ENCODE measurements at places on chromosomes 11 and 22. TPM values are rescaled to one million over a fixed set of nuclear protein-coding genes. Genes with fewer than 3 reads are reported as not detected.

DNA sequence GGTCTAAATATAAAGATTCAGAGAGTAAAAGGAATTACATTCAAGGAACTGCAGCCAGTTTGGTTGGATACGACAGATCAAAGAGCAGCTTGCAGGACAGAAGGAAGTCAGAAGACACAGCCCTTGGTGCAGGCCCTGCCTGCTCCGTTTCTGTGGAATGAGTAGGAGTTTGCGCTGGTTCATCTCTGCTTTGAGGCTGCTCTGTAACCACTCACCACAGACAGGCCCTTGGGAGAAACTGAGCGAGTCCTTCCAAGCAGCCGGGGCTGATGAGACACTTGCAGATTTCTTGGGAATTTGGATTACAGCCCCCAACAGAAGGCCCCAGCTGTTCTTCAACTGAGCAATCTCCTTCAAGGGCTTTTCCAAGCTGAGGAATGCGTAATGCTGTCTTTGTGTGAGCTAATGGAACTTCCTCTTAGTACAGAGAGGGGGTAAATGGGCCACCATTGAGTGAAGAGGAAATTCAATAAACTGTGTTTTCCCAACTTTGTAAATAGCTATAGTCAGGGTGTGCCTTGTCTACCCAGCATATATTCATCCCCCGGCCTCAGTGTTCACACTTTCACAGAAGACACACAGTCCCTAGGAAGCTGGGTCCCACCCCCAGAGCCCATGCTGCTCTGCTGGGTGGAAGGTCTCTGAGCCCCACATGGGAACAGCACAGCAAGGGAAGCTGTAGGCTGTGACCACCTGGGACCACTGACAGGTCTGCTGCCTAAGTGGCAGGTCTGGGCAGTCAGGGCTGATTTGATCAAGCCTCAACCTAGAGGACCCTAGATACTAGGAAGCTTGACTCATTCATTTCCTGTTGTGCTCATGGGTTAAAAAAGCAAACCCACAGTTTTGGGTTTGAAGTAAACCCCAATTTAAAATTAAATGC, 16.6 kb downstream of the IL10RA start:
- no peak overlapping the region for H3K27ac ChIP-seq
- no peaks in the 10 kb centered on the region for H3K4me1 ChIP-seq
- H3K27me3 ChIP-seq = 0 out of 2 replicates have a peak, but pooled peaks cover 3% of the 10 kb centered on the region
- DNase-seq = no peak
- no peak overlapping the region for H3K4me3 ChIP-seq
- no peaks in the 10 kb centered on the region for H3K36me3 ChIP-seq

DNA sequence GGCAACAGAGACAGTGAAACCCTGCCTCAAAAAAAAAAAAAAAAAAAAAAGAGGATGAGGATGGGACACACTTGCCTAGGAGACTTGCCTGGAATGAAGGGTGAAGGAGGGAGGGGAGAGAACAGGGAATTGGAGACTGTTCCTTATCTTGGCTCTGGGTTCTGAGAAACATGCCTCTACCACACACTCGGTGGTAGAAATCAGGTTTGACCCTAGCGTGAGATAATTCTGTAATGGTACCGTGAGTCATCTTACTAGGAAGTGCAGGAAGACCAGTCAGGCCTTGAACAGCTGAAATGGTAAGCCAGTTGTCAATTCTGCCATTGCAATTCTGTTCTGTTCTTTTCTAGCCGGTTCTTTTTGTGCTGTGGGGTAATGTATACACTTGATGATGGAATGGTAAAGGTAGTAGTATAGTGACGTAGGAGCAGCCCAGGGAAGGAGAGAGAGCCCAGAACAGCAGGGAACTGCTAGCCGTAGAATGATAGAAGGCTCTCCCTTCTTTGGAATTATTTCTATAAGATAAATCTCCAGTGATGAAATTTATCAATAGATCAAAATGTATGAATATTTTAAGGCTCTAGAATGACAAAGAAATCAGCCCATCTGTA, 3.9 kb upstream of the AMBRA1 start:
- peaks cover 10% of the 10 kb centered on the region for H3K4me1 ChIP-seq
- no peak for DNase-seq
- H3K36me3 ChIP-seq = no peaks in the 10 kb centered on the region
- H3K27ac ChIP-seq = no peak overlapping the region

RAB3IL1 gene
- 8.9 TPM for total RNA-seq

HBB gene
- 0.72 TPM for total RNA-seq

DNA sequence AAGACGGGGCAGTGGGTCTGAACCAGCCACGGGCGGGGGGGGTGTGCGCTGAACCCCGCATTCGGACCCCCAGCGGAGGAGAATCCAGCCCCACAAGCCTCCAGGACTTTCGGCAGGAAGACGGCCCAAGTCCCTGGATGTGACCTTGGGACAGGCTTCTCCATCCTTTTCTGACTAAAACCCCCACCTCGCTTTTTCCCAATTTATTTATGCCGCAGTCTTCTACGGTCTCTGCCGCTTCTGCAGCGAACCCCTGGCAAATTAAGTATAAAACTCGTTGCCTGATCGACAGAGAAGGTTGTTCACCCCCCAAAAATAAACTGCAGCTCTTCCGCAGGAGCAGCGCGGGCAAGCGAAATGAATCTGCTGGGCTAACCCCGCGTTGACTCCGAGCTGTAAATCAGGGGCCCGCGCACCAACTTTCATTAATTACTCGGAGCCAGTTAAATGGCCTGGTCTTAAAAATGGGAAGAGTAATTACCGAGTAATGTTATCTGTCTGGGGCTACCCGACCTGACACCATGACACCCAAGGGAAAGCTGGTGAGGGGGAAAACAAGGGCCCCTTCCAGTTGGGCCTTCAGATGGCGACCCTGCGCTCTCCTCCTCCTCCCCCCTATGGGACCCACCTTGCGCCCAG, 6.6 kb downstream of the WT1 start:
- no peak overlapping the region for H3K27ac ChIP-seq
- no peak overlapping the region for H3K4me3 ChIP-seq
- peaks cover 7% of the 10 kb centered on the region for H3K4me1 ChIP-seq
- no peak for DNase-seq
- H3K36me3 ChIP-seq = no peaks in the 10 kb centered on the region

C11orf91 gene
- total RNA-seq = 1.3 TPM

GRCh38 chr11:32758291-32758690, 36.2 kb downstream of the CCDC73 start:
- no peaks in the 10 kb centered on the region for H3K4me1 ChIP-seq
- H3K4me3 ChIP-seq = no peak overlapping the region
- no peaks in the 10 kb centered on the region for H3K36me3 ChIP-seq

- no peaks in the 10 kb centered on the region for H3K36me3 ChIP-seq
- no peak for DNase-seq
- no peaks in the 10 kb centered on the region for H3K27me3 ChIP-seq
- no peak overlapping the region for H3K27ac ChIP-seq
- no peaks in the 10 kb centered on the region for H3K4me1 ChIP-seq
Observed at GRCh38 chr11:39589391-39589790, 1870.1 kb downstream of the LRRC4C start.

- H3K4me1 ChIP-seq = no peaks in the 10 kb centered on the region
- no peak overlapping the region for H3K4me3 ChIP-seq
- H3K36me3 ChIP-seq = no peaks in the 10 kb centered on the region
- peak; percentile 33 for DNase-seq
- H3K27me3 ChIP-seq = no peaks in the 10 kb centered on the region
- no peak overlapping the region for H3K27ac ChIP-seq
Observed at GRCh38 chr11:87290304-87290922, 252.7 kb downstream of the TMEM135 start.

DNA sequence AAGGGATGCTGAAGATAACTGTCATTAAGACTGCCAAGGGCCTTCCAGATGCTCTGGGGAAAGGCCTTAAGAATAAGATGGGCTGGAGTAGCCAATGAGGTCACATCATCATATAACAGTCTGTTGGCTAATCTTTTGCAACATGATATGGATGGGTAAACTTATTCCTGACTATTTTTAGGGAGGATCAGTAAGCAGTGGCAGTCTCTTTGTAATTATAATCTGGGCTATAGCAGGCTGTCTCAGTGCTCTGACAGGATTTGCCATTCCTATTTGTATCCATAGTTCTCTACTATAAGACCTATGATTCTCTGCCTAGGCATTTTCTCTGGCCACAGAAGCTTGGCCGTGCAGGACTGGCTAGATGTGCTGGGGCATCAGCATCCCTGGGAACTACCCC, 16.1 kb upstream of the CALCB start:
- no peak overlapping the region for H3K27ac ChIP-seq
- H3K36me3 ChIP-seq = no peaks in the 10 kb centered on the region
- no peak for DNase-seq
- no peak overlapping the region for H3K4me3 ChIP-seq
- H3K27me3 ChIP-seq = peaks cover 2% of the 10 kb centered on the region

ARHGAP8 gene
- 9.2 TPM for total RNA-seq

FAM83F gene
- 0.05 TPM for total RNA-seq

MMP12 gene
- not detected for total RNA-seq

- no peak overlapping the region for H3K27ac ChIP-seq
- peaks cover 12% of the 10 kb centered on the region for H3K27me3 ChIP-seq
- H3K36me3 ChIP-seq = no peaks in the 10 kb centered on the region
- H3K4me3 ChIP-seq = no peak overlapping the region
Observed at GRCh38 chr11:123316003-123316402, 114.1 kb upstream of the GRAMD1B start.

TPBGL gene
- 0.54 TPM for total RNA-seq

KCNK7 gene
- total RNA-seq = 0.69 TPM

- DNase-seq = no peak
- peaks cover 6% of the 10 kb centered on the region for H3K4me1 ChIP-seq
- no peaks in the 10 kb centered on the region for H3K27me3 ChIP-seq
- no peak overlapping the region for H3K4me3 ChIP-seq
- no peak overlapping the region for H3K27ac ChIP-seq
Observed at GRCh38 chr22:40200795-40201530, 23.2 kb downstream of the TNRC6B start.

GRCh38 chr11:96680211-96681018, 290.6 kb downstream of the JRKL start:
- no peak for DNase-seq
- H3K27me3 ChIP-seq = no peaks in the 10 kb centered on the region
- H3K27ac ChIP-seq = no peak overlapping the region
- H3K36me3 ChIP-seq = no peaks in the 10 kb centered on the region
- no peak overlapping the region for H3K4me3 ChIP-seq
- no peaks in the 10 kb centered on the region for H3K4me1 ChIP-seq

- H3K4me1 ChIP-seq = no peaks in the 10 kb centered on the region
- peaks cover 1% of the 10 kb centered on the region for H3K27me3 ChIP-seq
- H3K27ac ChIP-seq = no peak overlapping the region
- no peak overlapping the region for H3K4me3 ChIP-seq
- no peaks in the 10 kb centered on the region for H3K36me3 ChIP-seq
Observed at GRCh38 chr11:74316772-74317505, 5.5 kb upstream of the P4HA3 start.

MISFA gene
- total RNA-seq = 5.0 TPM

INPPL1 gene
- 298 TPM for total RNA-seq

DNA sequence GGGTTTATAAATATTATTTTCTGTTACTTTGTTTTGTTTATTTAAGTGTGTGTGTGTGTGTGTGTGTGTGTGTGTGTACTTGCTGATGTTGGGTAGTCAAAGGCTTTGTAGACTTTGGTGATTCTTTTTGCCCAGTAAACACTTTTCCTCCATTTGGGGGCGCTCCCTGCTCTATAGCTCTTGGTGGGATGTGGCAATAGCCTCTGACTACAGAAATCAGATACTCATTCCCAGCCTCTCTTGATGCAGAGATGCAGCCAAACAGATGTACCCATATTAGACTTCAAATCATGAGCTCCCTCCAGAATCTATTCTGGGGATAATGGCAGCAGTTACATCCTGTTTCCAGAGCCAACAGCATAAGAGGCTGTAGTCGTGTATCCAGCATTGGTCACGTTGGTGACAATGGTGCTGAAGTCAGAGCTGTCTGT, 33.4 kb upstream of the APOL5 start:
- no peak overlapping the region for H3K4me3 ChIP-seq
- no peak for DNase-seq
- no peaks in the 10 kb centered on the region for H3K27me3 ChIP-seq

VSIG10L2 gene
- not detected for total RNA-seq

RAB39A gene
- 3.3 TPM for total RNA-seq

NRGN gene
- total RNA-seq = 5.7 TPM

- H3K36me3 ChIP-seq = peaks cover 15% of the 10 kb centered on the region
- H3K4me3 ChIP-seq = no peak overlapping the region
- H3K4me1 ChIP-seq = no peaks in the 10 kb centered on the region
- H3K27me3 ChIP-seq = no peaks in the 10 kb centered on the region
Observed at GRCh38 chr11:68411501-68411991, 49.0 kb upstream of the PPP6R3 start.

DNA sequence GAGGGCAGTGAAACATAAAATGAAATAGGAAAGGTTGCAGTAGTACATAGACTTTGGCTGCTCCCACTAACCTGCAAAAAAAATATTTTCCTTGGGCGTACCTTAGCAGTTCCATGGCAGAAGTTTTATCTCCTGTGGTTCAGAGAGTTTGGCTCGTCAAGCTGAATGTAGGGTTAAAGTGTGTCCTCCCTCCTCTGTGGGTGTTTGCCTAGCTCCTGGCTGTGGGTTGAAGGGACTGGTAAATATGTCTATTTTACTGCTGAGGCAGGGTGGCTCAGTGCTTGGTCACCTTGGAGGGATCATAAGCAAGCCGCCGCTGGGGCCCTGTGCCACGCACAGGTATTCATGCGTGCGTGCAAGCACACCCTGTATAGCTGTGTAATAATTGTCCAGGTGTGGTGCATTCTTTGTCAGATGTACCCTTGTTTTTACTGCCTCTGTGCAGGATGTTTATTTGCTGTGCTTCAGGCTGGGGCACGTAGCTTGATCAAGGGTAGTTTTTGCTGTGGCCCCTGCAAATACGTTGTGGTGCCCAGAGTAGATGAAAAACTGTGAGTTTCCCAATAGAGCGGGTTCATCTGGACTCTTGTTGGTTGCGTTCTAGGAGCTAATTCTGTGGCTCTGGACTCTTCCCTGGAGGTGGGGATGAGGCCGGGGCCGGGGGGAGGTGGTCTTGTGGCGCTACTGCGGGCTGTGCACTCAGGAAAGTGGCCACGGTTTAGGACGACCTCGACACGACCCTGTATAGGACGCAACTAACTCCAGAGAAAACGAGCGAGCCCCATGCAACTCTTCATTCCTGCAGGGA, 732 bp upstream of the SORL1 start:
- H3K27ac ChIP-seq = peak overlapping the region; percentile 70
- peaks cover 28% of the 10 kb centered on the region for H3K4me1 ChIP-seq
- no peaks in the 10 kb centered on the region for H3K36me3 ChIP-seq
- peak overlapping the region; percentile 98 for H3K4me3 ChIP-seq
- DNase-seq = no peak
- no peaks in the 10 kb centered on the region for H3K27me3 ChIP-seq

- H3K4me1 ChIP-seq = no peaks in the 10 kb centered on the region
- H3K27me3 ChIP-seq = peaks cover 2% of the 10 kb centered on the region
- no peak overlapping the region for H3K4me3 ChIP-seq
- no peaks in the 10 kb centered on the region for H3K36me3 ChIP-seq
- no peak for DNase-seq
Observed at GRCh38 chr11:120571476-120571875, 59.9 kb downstream of the GRIK4 start.

ELFN2 gene
- total RNA-seq = 2.9 TPM

- H3K4me3 ChIP-seq = no peak overlapping the region
- DNase-seq = no peak
- H3K27ac ChIP-seq = no peak overlapping the region
- no peaks in the 10 kb centered on the region for H3K36me3 ChIP-seq
Observed at GRCh38 chr22:50469377-50470305, 5.2 kb downstream of the SBF1 start.

GRCh38 chr11:12803086-12803826, 129.0 kb downstream of the TEAD1 start:
- DNase-seq = no peak
- no peaks in the 10 kb centered on the region for H3K27me3 ChIP-seq
- peaks cover 21% of the 10 kb centered on the region for H3K4me1 ChIP-seq
- H3K36me3 ChIP-seq = 0 out of 2 replicates have a peak, but pooled peaks cover 2% of the 10 kb centered on the region
- H3K27ac ChIP-seq = no peak overlapping the region

- H3K4me1 ChIP-seq = no peaks in the 10 kb centered on the region
- peaks cover 15% of the 10 kb centered on the region for H3K27me3 ChIP-seq
- no peaks in the 10 kb centered on the region for H3K36me3 ChIP-seq
- DNase-seq = no peak
Observed at GRCh38 chr11:74720596-74721478, 10.4 kb downstream of the CHRDL2 start.
